ENCODE measurements at places on chromosomes 16 and 17. TPM values are rescaled to one million over a fixed set of nuclear protein-coding genes. Genes with fewer than 3 reads are reported as not detected.

GJD3 gene
- 1.7 TPM for total RNA-seq

TP53TG3D gene
- total RNA-seq, result not detected

RNF222 gene
- total RNA-seq, result not detected

DHRS11 gene
- total RNA-seq, result 28.4 TPM

CA4 gene
- 23.6 TPM for total RNA-seq

ATAD5 gene
- 1.5 TPM for total RNA-seq

MARF1 gene
- total RNA-seq, result 52.5 TPM
